ENCODE measurements at places on chromosomes 7 and 10.

DNA sequence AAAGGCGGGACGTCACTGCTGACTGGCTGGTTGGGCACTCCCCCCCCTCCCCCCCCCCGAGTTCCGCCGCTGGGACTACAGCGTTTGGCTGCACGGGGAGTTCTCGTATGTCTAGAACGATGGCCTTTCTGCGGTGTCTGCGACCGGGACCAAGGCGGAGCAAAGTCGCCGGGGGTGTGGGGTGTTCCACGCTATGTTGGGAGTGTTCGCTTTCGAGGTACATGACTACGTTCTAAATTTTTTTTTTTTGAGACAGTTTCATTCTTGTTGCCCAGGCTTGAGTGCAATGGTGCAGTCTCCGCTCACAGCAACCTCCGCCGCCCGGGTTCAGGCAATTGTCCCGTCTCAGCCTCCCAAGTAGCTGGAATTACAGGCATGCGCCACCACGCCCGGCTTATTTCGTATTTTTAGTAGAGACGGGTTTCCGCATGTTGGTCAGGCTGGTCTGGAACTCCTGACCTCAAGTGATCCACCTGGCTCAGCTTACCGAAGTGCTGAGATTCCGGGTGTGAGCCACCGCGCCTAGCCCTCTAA lies 573 bp upstream of the IDI1 start:
- DNase-seq, result no peak

DNA sequence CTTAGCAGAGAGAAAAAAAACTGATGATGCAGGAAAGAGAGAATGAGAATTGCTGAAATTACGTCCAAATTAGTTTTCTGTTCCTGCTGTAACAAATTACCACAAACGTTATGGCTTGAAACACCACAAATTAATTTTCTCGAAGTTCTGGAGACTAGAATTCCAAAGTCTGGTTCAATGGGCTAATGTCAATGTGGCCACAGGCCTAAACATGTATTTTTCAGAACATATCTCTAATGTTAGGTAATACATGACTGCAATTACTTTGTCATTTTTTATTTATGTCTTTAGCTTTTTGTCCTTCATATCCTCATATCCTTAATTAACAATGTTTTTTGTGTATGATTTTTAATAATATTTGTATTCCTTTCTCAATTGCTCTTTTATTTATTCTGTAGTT lies 3.0 kb upstream of the AKR1C3 start:
- DNase-seq, result no peak

GRCh38 chr7:47066976-47067614 lies 514.8 kb downstream of the TNS3 start:
- no peak for DNase-seq

- no peak for DNase-seq
Observed at GRCh38 chr10:132346806-132347205, 14.8 kb downstream of the LRRC27 start.

GRCh38 chr10:132300582-132300981 lies 7.2 kb downstream of the STK32C start:
- DNase-seq, result no peak

- peak; percentile 71 for DNase-seq
Observed at GRCh38 chr10:119306514-119306951, 99.2 kb downstream of the GRK5 start.

GRCh38 chr10:74178042-74178791 lies 27.2 kb downstream of the ADK start:
- no peak for DNase-seq

DNA sequence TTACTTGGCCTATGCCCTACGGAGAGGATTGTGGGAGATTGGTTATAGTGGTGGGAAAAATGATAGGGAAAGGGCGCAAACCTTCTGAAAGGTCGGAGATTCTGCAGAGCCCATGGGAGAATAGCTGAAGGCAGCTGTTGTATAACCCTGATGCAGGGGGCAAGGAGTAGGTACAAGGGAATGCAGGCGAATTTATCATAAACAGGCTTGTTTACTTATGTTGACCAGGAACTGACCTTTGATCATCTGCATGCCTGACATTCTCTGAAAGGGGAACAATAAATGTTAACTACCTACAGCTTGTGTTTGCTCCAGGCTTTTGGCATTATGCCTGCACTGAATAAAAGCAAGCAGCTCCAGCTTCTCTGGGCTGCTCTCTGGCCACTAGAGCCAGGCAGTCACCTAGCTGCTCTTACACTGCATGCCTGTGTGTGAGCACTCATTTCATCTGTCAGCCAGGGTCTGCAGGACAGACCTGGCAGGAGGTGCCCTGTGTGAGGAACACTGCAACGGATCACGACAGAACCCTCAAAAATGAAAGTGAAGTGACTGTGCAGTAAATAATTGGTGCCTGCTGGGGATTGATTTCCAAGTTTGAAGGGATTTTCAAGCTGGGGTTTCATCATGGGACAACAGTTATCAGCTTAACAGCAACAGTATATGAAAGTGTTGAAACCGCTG lies 31.1 kb upstream of the ABCA13 start:
- DNase-seq, result no peak

DNA sequence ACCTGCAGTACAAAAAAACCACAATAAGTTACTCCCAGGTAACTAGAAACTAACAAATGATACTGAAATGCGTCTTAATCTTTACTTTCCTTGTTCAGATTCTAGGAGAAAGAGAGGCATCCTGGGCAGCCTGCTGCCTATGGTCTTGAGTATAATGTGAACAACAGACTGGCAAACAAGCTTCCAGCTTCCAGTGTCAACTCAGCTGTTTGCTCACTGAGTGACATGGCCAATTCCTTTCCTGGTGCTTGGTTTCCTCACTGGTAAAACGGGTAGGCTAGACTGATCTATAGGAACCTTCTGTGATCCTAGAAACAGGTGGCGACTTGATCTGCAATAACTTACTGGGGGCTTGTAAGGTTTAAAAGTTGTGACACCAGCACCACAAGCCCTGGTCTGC lies 10.1 kb downstream of the POLR3A start:
- no peak for DNase-seq

DNA sequence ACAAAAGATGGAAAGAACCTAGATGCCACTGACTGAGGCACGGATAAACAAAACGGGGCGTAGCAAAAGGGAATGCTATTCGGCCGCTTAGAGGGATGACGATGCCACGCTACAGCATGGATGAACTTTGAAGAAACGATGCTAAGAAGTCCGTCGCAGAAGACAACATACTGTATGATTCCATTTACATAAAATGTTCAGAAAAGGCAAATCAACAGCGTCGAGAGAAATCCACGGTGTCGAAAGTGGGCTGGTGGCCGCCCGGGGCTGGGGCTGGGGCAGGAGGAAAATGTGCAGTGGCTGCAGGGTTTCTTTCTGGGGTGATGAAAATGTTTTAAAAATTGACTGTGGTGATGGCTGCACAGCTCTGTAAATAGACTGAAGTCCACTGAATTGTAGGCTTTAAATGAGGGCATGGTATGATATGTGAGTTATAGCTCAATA lies 24.1 kb downstream of the GNA12 start:
- DNase-seq, result no peak

DNA sequence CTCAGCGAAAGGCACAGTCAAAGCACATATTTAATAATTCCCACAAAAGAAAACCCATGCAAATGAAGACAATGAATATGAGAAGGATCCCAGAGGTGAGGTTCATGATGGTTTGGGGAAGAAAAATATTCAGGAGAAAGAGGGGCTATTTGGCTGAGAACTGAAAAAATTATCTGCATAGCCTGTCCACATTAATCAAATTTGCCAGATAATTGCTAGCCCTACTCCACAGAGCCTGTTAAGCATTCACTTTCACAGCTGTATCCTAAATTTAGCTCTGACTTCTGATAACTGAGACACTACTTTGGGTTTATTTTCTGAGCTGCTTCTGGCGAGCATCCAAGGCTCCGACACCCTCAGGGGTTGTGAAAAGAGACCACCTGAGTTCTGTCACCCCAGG lies 176.2 kb downstream of the HERPUD2 start:
- DNase-seq, result no peak

DNA sequence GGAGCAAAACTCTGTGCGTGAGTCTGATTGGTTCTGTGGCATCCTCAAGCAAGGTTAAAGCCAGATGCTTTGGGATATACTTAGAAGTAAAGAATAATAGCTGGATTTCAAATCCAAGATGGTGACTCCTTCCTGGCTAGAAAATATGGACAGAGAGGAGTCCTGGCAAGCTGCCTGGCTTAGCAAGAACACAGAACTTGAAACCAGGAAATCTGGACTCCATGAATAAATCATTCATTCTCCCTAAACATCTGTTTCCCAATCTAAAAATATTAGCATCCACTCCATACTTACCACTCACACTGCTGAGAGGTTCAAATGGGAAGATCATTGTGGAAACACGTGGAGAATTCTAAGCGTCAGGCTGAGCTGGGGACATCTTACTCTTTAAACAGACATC lies 1074.1 kb upstream of the AUTS2 start:
- no peak for DNase-seq

DNA sequence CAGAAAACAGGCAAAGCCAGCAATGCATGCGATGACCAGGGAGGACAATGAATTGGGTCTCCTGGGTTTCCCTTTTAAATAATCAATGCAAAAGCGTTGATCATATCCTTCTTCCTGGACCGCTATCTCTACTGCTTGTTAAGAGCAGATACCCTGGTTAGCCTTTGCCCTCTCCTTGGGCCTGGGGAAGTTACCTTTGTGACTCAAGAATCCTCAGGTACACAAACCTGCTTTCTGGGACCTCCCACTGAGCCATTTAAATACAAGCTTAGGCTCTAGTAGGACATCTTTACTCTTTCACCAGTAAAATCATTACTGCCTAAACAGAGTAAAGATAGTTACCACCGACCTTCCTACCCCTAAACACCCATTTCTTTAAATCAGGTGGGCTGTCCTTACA lies 173.9 kb downstream of the WNT2 start:
- DNase-seq, result no peak

- DNase-seq, result no peak
Observed at GRCh38 chr7:103560136-103560535, 114.1 kb upstream of the SLC26A5 start.

GRCh38 chr7:123871998-123872867 lies 27.3 kb downstream of the HYAL4 start:
- no peak for DNase-seq

DNA sequence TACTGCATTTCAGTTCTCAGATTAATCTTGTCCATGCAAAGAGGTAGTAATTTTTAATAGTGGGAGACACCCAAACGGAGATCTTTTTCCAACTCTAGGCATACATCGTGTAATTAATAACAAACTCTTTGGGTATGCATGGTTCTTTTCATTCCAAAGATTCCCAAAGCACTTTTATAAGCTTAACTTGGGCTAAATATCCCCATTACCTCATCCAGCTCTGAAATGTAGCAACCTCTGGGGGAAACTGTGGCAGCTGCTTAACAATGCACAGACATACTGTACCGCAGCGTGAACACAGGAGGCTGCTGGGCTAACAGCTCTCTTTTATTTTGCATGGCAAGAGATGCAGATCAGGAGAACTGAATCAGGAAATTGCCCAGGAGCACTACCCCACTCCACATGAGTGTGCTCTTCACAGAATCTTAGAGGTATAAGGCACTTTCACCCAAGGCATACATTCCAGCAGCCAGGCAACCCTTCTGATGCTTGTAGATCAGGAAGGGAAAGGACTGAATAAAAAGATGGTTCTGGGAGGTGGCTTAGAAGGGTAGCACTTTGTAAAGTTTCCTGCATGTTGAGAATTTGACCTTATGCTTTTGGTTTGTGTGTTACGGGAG lies 114.4 kb upstream of the GLI3 start:
- DNase-seq, result no peak

DNA sequence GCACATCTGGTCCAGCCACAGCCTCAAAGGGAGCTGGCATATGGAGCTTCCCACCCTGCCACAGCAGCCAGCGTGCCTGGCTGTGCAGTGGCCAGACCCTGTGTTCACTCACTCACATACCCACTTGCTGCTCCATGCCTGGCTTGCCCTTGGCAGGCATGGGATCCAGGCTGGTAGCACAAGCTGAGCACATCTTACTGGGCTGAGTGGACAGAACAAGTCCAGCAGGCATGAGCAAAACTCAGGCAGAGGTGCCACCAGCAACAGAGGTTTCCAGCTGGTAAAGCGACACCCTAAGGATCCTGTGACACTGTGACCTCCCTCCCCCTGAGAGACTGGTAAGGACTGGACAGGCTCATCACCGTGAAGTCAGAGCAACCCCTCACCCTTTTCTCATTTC lies 25.1 kb downstream of the SVIL start:
- DNase-seq, result no peak

- DNase-seq, result no peak
Observed at GRCh38 chr7:105377903-105378302, 10.8 kb downstream of the SRPK2 start.

DNA sequence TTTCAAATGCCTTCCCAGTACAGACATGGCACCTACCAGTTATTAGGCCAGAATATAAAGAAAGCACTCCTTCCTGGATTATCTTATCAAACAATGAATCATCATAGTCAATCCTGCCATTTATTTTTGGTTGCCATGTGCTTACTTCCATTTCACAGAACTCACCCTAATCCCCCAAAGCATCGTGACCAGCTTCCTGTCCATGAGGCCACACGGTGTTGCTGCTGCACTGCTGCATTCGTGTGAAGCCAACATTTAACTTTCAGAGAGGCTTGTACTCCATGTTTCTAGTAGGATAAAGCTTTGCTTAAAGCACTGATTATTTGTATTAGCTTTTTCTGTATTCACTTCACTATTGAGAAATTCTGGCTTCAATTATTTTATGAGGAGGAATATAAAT lies 14.4 kb downstream of the COL28A1 start:
- DNase-seq, result no peak

DNA sequence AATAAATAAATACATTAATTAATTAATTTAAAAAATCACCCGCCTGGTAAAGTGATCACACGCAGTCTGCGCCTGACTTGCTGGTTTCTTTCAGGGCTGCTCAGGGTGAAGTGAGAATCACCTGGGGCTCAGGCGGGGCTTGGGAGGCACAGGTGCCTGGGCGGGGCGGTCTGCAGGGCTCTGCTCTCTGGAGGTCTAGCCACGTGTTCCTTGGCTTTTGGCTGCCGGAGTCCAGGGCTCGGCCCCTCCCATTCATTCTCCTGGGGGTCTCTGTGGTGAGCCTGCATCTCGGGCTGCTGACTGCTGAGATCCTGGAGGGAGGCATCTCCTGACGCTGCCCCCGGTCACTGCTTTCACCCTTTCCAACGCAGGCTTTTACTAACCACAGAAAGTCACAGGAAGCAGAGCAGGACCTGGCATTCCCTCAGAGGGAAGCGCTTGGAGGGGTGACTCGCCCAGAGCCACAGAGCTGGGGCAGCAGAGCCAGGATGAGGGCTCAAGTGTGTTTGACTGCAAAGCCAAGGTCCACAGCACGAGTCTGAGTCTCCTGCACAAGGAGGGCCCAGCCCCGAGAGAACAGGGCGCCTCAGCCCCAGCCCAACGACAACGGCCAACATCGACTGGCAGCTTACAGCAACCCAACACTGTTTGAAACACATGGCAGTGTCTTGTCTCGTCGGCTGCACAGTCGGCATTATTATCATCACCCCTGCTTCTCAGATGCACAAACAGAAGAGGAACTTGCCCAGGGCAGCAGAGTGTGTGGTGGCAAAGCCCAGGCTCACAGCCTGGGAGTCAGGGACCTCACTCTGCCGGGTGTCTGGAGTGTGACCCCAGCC lies 22.4 kb upstream of the MNX1 start:
- no peak for DNase-seq
